ENCODE measurements at places on chromosomes 12 and 14. TPM values are rescaled to one million over a fixed set of nuclear protein-coding genes. Genes with fewer than 3 reads are reported as not detected.

- peak overlapping the region; percentile 69 for H3K4me3 ChIP-seq
- peak overlapping the region; percentile 92 for H3K27ac ChIP-seq
- peaks cover 91% of the 10 kb centered on the region for H3K4me1 ChIP-seq
- H3K27me3 ChIP-seq = no peaks in the 10 kb centered on the region
- peak; percentile 30 for DNase-seq
These were observed 117.1 kb downstream of the PRKCH start for GRCh38 chr14:61438497-61438859.

- DNase-seq = no peak
- H3K4me3 ChIP-seq = no peak overlapping the region
- H3K4me1 ChIP-seq = peaks cover 8% of the 10 kb centered on the region
- H3K27me3 ChIP-seq = peaks cover 6% of the 10 kb centered on the region
- no peak overlapping the region for H3K27ac ChIP-seq
These were observed 63.6 kb upstream of the ELK3 start for GRCh38 chr12:96130396-96131059.

DNA sequence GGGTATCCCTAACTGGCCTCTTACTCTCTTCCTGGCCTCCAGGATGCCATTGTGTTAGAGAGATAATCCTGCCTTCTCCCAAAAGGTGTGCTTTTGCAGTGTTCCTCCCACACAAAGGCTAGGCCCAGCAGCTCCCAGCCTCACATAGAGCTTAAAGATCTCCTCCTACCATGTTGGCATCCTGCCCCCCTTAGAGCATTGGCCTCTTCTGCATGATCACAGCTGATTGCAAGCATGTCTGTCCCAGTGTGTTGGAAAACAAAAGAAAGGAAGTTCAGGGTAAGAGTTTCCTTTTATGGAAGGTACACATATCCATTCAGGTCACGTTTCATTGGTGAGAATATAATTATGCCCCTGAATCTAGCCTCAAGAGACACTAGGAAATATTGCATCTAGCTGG is 405.4 kb downstream of the TMTC2 start:
- H3K27me3 ChIP-seq = no peaks in the 10 kb centered on the region
- H3K4me1 ChIP-seq = no peaks in the 10 kb centered on the region
- no peaks in the 10 kb centered on the region for H3K36me3 ChIP-seq
- no peak overlapping the region for H3K4me3 ChIP-seq
- DNase-seq = no peak

DNA sequence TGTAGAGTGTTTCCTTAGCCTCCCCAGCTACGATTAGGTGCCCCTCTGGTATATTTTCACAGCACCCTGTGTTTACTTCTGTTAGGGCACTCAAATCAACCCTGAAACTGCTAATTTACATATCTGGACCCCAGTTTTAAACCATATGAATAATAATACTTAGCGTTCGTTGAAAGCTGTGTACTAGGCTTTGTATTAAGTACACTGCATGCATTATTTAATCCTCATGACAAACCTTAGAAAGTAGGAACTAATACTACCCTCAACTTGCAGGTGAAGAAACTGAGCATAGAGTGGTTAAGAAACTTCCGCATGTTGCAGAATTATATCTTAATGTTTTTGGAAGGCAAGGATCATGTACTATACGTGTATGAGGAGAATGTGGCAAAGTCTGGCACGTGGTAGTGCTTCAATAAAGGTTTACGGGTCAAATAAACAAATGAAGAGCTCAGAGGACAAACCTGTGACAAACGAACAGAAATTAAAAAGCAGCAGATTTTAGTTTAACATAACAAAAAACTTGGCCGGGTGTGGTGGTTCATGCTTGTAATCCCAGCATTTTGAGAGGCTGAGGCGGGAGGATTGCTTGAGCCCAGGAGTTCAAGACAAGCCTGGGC is 22.2 kb upstream of the ARID2 start:
- no peak for DNase-seq
- peaks cover 1% of the 10 kb centered on the region for H3K36me3 ChIP-seq
- H3K4me3 ChIP-seq = no peak overlapping the region
- no peaks in the 10 kb centered on the region for H3K27me3 ChIP-seq
- H3K27ac ChIP-seq = no peak overlapping the region
- no peaks in the 10 kb centered on the region for H3K4me1 ChIP-seq

- no peak for DNase-seq
- H3K27ac ChIP-seq = no peak overlapping the region
- H3K27me3 ChIP-seq = peaks cover 24% of the 10 kb centered on the region
- H3K36me3 ChIP-seq = no peaks in the 10 kb centered on the region
- H3K4me3 ChIP-seq = no peak overlapping the region
These were observed 1.0 kb upstream of the BDKRB2 start for GRCh38 chr14:96203635-96204034.

DNA sequence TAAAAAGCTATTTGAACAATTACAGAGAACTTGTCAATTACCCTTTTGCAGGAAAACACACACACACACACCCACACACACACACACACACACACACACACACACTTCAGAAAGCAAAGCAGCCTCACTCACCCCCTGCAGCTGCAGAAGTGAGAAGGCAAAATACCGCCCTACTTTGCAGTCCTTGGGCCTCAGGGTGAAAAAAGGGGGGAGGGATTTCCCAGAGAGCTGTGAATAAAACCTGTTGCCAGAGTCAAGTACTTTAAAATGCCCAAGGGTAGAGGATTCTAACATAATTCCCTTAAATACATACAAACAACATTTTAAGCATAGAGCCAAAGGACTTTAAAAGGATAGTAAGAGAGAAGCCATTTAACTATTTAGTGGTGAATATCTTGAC is 285.9 kb downstream of the MDGA2 start:
- no peak for DNase-seq
- no peaks in the 10 kb centered on the region for H3K4me1 ChIP-seq
- no peaks in the 10 kb centered on the region for H3K27me3 ChIP-seq
- H3K36me3 ChIP-seq = no peaks in the 10 kb centered on the region

DNA sequence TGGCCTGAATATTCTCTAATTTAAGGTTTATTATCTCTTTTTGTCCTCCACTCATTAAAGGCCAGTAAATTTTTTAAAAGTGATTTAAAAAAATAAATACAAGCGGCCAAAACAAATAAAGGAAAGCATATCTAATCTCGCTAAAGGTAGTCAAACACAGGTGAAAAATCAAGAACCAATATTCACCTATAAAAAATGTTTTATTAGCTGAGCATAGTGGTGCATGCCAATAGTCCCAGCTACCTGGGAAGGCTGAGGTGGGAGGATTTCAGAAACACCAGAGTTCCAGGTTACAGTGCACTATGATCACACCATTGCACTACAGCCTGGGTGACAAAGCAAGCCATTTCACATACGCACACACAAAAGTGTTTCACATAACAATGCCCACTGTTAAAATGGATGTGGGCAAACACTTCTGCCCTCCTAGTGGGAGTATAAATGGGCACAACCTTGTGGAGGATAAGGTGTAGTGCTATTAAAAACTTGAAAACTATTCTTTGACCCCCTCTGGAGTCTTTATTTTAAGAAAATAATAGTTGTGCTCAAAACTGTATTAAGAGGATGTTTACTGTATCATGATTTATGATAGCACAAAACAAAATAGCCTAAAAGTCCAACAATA is 32.7 kb upstream of the NAP1L1 start:
- no peak for DNase-seq
- H3K4me1 ChIP-seq = no peaks in the 10 kb centered on the region
- H3K36me3 ChIP-seq = no peaks in the 10 kb centered on the region
- no peak overlapping the region for H3K4me3 ChIP-seq

DNA sequence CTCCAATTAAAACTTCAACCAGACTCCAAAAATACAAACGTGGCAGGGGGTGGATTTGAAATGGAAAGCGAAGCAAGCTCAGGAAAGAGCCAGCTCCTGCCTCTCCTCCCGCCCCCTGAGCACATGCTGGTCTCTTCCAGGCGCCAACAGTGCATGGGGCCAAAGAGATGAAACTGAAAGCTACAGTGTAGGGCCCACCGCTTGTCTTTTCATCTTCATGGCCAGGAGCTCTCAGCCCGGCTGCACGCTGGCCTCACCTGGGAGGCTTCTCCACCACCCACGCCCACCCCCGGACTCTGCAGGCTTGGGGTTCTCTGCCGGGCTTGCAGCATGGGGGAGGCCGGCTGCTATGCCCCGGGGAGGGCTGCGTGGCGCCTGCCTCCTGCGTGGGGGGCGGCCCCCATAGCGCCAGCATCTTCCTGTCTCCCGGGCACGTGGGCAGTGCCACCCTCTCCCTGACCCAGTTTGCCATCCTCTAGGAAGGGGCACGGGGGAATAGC is 2.0 kb downstream of the RIMBP2 start:
- no peaks in the 10 kb centered on the region for H3K36me3 ChIP-seq
- peaks cover 41% of the 10 kb centered on the region for H3K27me3 ChIP-seq
- H3K27ac ChIP-seq = no peak overlapping the region
- H3K4me1 ChIP-seq = peaks cover 5% of the 10 kb centered on the region
- H3K4me3 ChIP-seq = no peak overlapping the region

- no peaks in the 10 kb centered on the region for H3K36me3 ChIP-seq
- no peaks in the 10 kb centered on the region for H3K4me1 ChIP-seq
- no peaks in the 10 kb centered on the region for H3K27me3 ChIP-seq
- no peak overlapping the region for H3K4me3 ChIP-seq
- no peak for DNase-seq
These were observed 72.5 kb upstream of the MYF6 start for GRCh38 chr12:80634903-80635302.

DNA sequence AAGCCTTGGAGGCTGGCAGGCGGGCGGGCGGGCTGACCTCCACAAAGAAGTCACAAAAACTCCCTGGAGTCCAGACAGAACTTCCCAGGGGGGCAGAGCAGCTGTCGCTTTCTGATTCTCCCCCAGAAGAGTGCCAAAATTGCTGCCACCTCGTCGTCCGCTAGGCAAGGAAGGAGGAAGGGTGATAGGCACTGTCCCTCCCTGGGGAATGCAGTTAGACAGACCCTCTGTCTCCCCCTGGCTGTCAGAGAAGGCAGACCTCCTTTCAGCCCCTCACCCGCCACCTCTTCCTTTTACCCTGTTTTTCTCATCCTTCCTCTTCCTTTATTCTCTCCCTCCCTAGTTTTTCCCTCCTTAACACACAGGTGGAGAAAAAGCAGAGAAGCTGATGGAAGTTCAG is 18.7 kb downstream of the GRIN2B start:
- no peaks in the 10 kb centered on the region for H3K36me3 ChIP-seq
- no peak for DNase-seq
- H3K27ac ChIP-seq = no peak overlapping the region
- H3K27me3 ChIP-seq = peaks cover 11% of the 10 kb centered on the region
- H3K4me1 ChIP-seq = no peaks in the 10 kb centered on the region

DNA sequence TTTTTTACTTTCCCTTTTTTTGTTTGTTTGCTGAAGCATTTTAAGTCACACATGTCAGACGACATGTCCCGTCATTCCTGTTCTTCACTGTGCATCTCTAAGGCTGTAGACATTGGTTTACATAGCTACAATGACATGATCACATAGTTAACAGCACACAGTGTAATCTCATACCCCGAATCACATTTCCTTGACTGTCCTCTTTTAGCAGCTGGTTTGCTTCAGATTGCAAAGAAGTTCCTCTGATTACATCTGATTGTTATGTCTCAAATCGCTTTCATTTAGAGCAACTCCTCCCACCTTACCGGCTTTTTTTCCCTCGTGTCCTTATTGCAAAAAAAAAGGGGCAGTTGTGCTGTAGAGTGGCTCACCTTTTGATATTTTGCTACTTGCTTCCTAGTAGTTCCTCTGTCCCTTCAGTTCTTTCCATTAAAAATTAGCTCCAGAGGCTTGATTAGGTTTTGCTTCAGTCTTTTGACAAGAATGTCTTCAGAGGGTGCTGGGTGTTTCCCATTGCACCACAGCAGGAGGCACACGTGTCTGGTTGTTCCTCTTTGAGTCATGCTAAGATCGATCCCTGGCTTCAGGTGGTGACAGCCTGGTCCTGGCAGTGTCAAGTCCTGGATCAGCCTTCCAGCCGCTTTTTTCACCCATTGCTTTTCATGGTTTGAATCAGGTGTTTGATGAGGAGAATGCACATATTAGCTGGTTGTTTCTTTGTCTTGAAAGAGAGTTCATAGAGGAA is 35.0 kb downstream of the ZNF664 start:
- no peak overlapping the region for H3K4me3 ChIP-seq
- H3K27ac ChIP-seq = no peak overlapping the region
- peak; percentile 32 for DNase-seq
- H3K27me3 ChIP-seq = no peaks in the 10 kb centered on the region

- no peak overlapping the region for H3K27ac ChIP-seq
- no peak for DNase-seq
- H3K27me3 ChIP-seq = peaks cover 57% of the 10 kb centered on the region
- no peaks in the 10 kb centered on the region for H3K36me3 ChIP-seq
- peaks cover 3% of the 10 kb centered on the region for H3K4me1 ChIP-seq
These were observed 122.8 kb downstream of the AACS start for GRCh38 chr12:125187780-125188741.

GRCh38 chr14:71267007-71267513 is 359.8 kb downstream of the PCNX1 start:
- DNase-seq = peak; percentile 49
- no peaks in the 10 kb centered on the region for H3K27me3 ChIP-seq
- peak overlapping the region; percentile 77 for H3K27ac ChIP-seq
- peaks cover 37% of the 10 kb centered on the region for H3K4me1 ChIP-seq
- peaks cover 17% of the 10 kb centered on the region for H3K36me3 ChIP-seq

- peak overlapping the region; percentile 81 for H3K4me3 ChIP-seq
- DNase-seq = no peak
- H3K36me3 ChIP-seq = peaks cover 44% of the 10 kb centered on the region
- H3K27ac ChIP-seq = peak overlapping the region; percentile 93
- H3K4me1 ChIP-seq = peaks cover 48% of the 10 kb centered on the region
- no peaks in the 10 kb centered on the region for H3K27me3 ChIP-seq
These were observed 896 bp upstream of the CDKN1B start for GRCh38 chr12:12716151-12716792.

- no peak overlapping the region for H3K27ac ChIP-seq
- peaks cover 3% of the 10 kb centered on the region for H3K36me3 ChIP-seq
- no peak overlapping the region for H3K4me3 ChIP-seq
- no peaks in the 10 kb centered on the region for H3K27me3 ChIP-seq
- H3K4me1 ChIP-seq = peaks cover 19% of the 10 kb centered on the region
These were observed 59.3 kb downstream of the FOXN3 start for GRCh38 chr14:89357655-89358297.

PCBP2 gene
- 897 TPM for total RNA-seq

DNAJC22 gene
- 0.10 TPM for total RNA-seq

ANKS1B gene
- 1.0 TPM for total RNA-seq

KCNK10 gene
- not detected for total RNA-seq

KRT82 gene
- total RNA-seq = not detected

ACOT6 gene
- total RNA-seq = not detected

DCN gene
- not detected for total RNA-seq

CD163L1 gene
- total RNA-seq = not detected

EPYC gene
- not detected for total RNA-seq

KLHL33 gene
- 0.12 TPM for total RNA-seq

TAC3 gene
- not detected for total RNA-seq

SIX1 gene
- not detected for total RNA-seq

FOXN4 gene
- not detected for total RNA-seq

LBHD2 gene
- not detected for total RNA-seq
